ENCODE measurements at places on chromosomes 2 and 18.

DNA sequence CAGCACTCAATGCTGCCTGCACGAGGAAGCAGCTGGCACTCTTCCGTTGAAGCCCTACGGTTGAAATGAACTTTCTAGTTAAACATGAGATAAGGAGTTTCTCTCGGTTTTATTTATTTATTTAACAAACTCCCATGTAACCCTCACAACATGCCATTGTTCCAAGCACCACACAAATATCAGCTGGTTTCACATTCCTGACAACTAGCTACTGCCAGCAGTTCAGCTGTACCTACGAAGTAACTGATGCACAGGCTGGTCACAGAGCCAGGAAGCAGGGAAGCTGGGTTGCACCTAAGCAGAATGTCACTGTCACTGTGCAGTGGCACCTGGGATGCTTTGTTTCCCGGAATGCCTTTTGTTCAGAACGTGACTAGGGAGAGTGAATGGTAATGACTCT is 18.1 kb downstream of the TIMM21 start:
- DNase-seq: no peak

DNA sequence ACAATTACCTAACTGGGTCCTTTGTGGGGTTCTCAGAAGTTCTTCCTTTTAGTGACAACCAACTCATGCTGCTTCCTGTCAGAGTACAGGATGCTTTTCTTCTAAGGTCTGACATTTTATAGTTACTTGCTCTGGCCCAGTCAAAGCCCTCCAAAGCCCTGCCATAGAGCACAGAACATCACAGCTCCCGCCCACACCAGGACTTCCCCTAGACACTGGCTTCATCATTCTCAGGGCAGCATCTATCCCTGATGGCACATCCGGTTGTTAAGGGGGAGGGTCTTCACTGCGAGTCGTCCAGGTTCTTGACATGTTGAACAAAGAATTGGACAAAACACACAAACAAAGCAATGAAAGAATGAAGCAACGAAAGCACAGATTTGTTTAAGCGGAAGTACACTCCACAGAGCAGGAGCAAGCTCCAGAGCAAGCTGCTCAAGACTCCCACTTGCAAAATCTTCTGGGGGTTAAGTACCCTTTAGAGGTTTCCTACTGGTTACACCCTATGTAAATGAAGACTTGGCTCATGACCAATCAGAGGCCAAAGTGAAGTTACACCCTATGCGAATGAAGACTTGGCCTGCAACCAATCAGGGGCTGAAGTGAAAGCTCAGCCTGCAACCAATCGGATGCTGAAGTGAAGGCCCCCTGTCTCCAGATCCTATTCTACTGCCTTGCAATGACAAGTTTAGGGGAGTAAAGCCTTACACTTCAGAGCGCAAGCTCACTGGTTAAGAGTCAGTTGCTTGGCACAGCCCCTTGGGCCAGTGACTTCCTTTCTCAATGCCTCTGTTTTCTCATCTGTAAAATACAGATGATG is 79.0 kb downstream of the HDAC4 start:
- DNase-seq: peak; percentile 32

- peak; percentile 27 for DNase-seq
Measured at GRCh38 chr2:854460-854859, 96.2 kb upstream of the SNTG2 start.

- no peak for DNase-seq
Measured at GRCh38 chr2:147133286-147133908, 711.4 kb upstream of the ACVR2A start.

- DNase-seq: no peak
Measured at GRCh38 chr2:20214566-20215182, 10.3 kb downstream of the SDC1 start.

- DNase-seq: no peak
Measured at GRCh38 chr18:44715245-44715644, 34.6 kb downstream of the SETBP1 start.

DNA sequence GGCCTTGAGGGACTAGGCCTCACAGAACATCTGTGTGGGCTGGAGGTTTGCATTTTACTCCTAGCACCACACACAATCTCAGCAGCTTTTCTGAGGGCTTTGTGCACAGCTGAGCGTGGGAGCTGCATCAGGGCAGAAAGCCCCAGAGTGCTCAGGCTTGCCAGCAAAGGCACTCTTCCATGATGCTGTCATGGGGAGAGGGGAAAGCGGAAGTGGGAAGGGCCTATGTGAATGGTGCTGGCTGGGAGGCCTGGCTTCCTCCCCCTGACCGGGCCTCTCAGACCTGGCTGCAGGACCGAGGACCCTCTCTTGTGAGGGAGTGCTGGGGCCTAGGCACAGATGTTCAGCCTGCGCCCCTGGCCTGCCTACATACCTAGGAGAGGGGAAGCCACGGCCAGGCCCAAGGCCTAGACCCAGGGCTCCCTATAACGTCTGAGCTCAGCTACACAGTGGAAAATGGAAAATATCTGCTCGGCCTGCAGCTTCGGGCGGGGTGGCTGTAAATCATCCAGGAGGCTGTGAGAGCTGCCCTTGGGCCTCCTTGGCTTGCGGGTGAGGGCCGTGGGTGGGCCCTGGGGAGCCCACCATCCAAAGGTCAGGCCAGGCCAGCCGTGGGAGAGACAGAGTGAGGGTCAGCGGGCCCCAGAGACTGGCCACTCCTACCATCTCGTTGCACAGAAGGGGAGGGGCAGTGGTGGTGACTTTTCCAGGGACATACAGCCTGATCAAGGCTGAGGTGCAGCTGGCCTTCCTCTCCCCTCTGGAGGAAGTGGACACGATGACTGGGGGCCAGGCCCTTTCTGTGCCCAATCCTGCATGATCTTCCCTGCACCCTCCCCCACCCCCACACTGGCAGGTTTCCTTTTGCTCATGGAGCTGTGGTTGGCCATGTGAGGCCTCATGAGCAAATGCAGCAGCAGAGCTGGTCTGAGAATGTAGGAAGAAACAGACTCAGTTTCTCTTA is 22.8 kb downstream of the GLI2 start:
- DNase-seq: no peak

DNA sequence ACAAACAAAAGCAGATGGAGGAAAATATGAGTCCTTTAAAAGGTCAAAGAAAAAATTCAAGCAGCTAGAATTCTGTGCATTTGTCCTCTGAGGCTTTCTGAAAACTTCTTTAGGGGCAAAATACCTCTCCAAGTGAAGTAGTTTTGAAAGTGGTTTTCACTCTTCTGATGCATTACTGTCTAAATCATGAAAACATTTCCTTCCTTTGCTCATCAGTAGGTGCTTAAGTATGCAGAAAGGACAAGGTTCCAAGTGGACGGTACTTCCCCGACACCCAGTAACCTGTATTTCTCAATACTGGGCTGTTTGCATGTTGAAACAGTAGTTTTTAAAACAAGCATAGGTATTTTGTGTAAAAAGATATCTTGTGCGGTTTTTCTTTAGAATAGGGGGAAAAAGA is 189.1 kb upstream of the ERBB4 start:
- DNase-seq: no peak

- no peak for DNase-seq
Measured at GRCh38 chr2:180819106-180819505, 161.3 kb upstream of the UBE2E3 start.

- DNase-seq: no peak
Measured at GRCh38 chr2:38116762-38117161, 40.8 kb upstream of the CYP1B1 start.

GRCh38 chr18:63054901-63055584 is 264.5 kb downstream of the BCL2 start:
- no peak for DNase-seq

DNA sequence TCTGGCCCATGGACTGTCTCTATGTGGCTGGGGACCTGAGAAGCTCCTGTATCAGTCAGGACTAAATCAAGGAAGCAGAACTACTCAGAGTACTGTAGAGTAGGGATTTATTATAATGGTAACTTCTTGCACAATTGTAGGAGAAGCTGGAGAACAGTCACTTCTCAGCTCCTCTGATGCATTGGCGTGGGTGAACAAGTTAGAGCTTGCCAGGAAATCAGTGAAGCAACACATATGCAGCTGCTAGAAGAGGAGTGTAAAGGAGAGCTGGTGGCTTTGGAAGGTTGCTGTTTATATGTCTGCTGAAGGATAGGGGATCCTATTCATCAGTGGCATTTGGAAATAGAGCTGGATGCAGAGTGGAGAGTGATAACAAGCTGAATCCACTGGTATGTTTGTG is 215.5 kb upstream of the CWC22 start:
- no peak for DNase-seq

GRCh38 chr2:9228781-9229469 is 22.3 kb downstream of the ASAP2 start:
- no peak for DNase-seq

- no peak for DNase-seq
Measured at GRCh38 chr2:205762881-205763280, 80.6 kb downstream of the NRP2 start.

GRCh38 chr18:56245866-56246580 is 392.4 kb downstream of the TXNL1 start:
- no peak for DNase-seq

- DNase-seq: no peak
Measured at GRCh38 chr18:6732952-6733351, 3.4 kb downstream of the ARHGAP28 start.

DNA sequence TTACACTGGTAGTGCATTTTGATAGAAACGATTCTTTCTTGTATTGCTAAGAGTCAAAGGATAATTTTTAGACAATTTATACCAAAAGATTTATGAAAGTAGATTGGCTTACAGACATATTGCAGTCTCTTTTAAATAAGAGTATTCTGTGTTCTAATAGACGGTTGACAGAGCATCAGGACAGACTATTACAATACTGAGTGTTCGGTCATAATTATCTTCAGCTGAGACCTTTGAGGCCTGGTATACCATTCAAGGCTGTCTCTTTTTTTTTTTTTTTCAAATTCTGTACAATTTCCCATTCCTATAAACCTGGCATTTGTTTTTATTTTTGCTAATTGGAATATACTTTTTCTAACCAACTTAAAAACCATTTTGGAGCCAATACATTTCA is 140.6 kb upstream of the NOSTRIN start:
- DNase-seq: no peak

DNA sequence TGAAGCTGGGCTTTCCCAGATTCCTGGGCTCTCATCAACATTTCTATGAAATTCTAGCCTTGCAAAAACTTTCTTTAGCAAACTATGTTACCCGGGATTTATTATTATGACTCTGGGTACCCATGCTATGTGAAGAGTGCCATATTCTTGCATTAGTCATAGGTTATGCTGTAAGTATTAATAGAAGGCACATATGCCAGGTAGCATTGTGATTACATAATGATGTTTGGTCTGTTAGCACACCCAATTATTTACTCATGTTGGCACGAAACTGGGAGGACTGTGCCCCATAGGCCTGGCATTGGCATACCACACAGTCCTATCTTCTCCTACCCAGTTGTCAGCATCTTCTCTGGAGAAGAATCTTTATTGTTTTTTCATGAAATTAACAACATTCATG is 171.0 kb downstream of the SLC4A3 start:
- DNase-seq: no peak

DNA sequence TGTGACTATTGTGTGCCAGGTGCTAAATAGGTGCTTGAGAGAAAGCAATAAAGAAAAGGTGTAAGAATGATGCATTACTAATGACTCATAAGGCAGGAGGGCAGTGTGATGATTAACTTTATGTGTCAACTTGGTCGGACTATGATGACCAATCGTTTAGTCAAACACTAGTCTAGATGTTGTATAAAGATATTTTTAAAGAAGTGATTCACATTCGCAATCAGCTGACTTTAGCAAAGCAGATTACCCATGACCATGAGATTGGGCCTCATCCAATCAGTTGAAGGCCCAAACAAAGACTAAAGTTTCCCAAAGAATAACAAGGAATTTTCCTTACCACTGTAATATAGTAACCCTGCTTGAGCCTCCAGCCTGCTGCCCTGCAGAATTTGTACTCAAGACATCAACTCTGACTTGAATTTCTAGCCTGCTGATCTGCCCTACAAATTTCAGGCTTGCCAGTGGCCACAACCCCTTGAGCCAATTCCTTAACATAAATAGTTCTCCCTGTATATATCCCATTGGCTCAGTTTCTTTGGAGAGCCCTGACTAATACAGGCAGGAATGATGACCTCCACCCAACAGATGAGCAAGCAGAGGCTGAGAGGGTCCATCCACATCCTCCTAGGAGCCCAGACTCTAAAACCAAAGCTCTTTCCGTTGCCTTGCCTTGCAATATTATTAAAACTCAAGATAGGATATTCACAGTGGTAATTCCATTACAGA is 132.6 kb downstream of the ACTR3 start:
- DNase-seq: no peak

DNA sequence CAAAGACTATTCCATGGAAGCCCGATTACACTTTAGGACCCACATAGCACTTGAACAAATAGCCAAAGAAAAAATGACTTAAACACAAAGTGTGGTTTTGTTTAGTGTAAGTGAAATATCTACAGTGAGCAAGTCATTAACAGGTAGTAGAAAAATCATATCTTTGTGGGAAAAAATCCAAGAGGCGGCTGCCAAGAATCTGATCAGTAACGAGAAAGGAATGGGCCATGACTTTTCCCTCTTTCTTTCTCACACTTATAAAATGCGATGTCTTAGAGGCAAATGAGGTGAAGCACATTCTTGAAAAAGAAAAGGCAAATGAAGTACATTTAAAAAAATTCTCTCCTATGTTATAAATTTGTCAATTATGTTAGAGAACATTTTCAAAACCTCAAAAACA is 12.9 kb upstream of the GEMIN6 start:
- DNase-seq: no peak

- DNase-seq: no peak
Measured at GRCh38 chr2:123659120-123659519, 366.0 kb upstream of the CNTNAP5 start.

DNA sequence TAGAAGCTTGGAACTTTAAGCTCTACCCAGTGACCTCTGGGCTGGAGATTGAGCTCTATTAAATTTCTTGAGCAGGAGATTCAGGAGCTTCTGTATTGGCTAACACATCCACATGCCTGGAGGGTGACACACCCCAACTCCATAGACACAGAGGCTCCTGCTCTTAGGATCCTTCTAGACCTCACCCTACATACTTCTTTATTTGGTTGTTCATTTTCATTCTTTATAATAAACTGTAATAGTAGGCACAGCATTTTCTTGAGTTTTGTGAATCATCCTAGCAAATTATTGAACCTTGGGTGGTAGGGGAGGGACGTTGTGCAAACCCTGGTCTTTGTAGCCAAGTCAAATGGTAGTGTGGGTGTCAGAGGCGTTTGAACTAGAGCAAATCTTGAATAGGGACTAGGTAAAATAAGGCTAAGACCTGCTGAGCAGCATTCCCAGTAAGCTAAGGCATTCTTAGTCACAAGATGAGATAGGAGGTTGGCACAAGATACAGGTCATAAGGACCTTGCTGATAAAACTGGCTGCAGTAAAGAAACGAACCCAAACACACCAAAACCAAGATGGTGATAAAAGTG is 323.8 kb upstream of the GALNT5 start:
- no peak for DNase-seq

DNA sequence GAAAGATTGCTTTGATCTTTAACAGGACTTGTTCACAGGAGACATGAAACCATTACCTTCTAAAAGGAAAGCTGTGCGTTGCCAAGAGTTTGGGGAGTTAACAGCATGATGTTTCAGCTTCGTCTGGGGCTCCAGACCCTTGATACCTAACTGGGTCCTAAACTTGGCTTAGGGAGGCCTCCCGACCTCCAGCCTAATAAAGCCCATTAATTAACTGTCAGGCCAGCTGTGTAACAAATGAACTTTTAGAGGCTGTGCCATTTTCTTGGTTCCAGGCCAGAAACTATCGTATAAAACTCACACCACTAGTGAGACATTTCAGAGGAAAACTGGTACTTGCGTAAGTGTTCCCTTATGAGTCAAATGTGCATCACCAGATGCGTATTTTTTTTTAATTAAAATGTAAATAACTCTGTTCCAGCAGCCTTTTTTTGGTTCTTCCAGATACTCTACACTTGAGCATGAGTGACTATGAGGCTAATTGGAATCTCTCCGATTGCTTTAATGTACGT is 236.5 kb downstream of the BCL2 start:
- DNase-seq: no peak
